Esophagus squamous epithelium (tissue), 5 donors: ENCODE measurements at places on chromosomes 1 and 21.

- no peak for DNase-seq
These were observed 2.4 kb downstream of the VPS13D start for GRCh38 chr1:12232221-12232620.

GRCh38 chr1:78559680-78560079, 60.6 kb upstream of the IFI44L start:
- DNase-seq = no peak

DNA sequence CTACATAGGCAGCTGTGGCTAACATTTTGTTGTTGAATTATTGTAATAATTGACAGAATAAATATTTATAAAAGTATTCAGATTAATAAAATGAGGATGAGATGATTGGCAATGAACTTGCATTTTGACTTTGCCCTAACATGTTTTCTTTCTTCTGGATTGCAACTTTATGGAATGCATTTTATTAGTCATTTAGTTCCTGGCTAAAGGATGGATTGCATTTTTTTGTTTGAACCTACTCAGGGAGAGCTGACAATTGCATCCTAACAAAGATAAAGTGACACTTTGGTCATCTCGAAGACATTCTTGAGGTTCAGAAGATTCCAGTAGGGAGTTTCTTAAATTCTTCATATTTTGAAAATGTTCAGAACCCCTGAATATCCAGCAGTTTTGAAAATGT, 37.5 kb downstream of the PGM1 start:
- DNase-seq = no peak

- no peak for DNase-seq
These were observed 64.2 kb downstream of the POFUT2 start for GRCh38 chr21:45223236-45224185.

- DNase-seq = no peak
These were observed 4.8 kb upstream of the HES5 start for GRCh38 chr1:2534687-2535441.

- no peak for DNase-seq
These were observed 27.1 kb downstream of the PTPRF start for GRCh38 chr1:43557744-43558245.

DNA sequence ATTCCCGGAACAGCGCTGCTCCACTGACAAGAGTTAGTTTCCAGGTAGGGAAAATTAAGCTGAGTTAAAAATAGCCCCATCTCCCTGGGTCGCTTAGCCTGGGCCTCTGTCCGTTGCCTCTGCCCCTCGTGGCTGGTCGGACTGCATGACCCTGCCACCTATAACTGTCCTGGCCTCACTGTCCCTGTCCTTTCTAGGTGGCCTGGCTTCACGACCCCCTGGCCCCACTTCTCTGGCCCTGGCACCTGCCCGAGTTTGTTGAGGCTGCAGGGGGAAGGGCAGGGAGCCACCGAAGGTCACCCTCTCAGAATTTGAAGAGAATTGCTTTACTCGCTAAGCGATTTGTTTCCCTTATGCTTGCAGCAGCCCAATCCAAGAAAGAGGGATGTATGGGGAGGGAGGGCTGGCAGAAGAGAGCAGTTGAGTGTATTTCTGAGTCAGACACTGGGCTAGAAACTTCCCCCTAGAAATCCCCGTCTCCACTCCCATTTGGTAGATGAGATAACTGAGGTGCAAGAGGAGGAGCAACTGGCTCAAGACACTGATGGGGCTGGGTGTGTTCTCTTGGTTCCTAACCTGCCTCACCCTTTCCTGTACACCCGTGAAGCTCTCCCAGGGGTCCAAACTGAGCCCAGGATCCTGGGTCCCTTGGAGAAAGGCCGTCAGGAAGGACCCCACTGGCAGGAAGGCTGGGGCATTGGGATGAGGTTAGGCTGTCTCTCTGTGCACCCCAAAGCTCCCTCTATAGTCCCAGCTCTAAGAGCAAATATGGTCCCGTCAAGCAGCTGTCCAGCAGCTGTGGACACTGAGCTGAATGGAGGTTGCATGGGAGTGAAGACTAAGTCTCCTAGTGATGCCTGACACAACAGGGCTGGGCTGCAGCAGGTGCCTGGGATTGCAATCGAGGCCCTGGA, 2.9 kb upstream of the EDN2 start:
- no peak for DNase-seq

GRCh38 chr1:41633764-41634163, 149.3 kb upstream of the EDN2 start:
- no peak for DNase-seq

- DNase-seq = no peak
These were observed 1.7 kb downstream of the PATJ start for GRCh38 chr1:61743716-61744580.

DNA sequence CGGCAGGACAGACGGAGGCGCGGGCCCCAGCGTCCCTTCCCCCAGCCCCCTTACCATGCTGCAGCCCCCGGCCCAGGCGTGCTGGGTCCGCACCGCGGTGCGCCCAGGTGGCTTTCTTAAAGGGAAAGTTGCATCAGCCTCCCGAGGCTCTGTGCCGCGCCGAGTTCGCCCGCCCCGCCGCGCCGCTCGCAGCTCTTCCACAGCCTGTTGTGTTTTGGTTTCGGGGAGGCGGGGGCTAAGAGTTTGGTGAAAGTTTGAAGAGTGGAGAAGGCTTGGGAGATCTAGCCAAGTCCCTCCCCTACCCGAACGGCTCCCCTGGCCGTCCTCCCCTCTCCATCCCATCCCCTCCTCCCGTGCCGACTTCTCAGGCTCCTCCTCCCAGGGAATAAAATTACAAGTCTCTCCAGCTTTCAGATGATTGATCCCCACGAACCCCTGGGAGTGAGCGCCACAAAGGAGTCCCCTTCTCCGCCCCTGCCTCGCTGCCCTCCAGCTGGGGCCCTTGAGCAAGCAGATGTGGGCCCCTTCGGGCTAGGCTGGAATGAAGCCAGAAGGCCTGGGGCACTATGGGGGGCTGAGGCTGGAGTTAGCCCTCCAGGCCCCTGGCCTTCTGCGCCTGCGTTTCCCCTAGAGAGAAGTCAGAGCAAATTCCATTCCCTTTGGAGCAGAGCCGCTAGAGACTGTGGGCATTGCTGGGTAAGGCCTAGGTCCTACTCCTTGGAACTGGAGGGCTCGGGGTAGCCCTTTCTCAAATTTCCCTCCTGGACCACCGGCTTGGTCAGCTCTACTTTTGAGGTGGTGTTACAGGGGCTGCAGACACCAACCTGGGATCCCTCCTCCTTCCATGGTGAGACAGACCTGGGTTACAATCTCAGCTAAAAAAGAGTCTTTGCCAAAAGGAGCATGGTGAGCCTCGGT, at the start of gene SLC6A9:
Gene SLC6A9 (minus strand): TSS at position 211 of the 918 bp plus-strand sequence. CDS start 7,185 bp downstream, outside the sequence.
- no peak for DNase-seq

DNA sequence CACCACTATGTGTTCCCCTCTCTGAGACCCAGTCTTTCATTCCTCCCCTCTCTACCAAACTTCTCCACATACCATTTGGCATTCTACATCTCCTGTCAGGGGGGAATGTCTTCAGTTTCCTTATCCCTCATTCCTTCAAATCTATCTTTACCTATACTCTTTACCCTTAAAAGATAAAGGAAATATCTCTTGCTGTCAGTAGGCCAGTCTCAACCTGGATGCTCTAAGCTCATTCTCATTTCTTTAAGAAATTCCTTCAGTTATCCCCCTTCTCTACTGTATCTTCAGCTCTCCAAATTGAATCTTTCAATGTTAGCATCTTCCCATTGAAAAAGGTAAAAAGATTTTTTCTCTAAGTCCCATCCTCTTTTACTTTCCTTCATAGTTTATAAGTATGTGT, 6.5 kb downstream of the RO60 start:
- DNase-seq = no peak

- no peak for DNase-seq
These were observed 1957.3 kb downstream of the NCAM2 start for GRCh38 chr21:22955559-22955958.

DNA sequence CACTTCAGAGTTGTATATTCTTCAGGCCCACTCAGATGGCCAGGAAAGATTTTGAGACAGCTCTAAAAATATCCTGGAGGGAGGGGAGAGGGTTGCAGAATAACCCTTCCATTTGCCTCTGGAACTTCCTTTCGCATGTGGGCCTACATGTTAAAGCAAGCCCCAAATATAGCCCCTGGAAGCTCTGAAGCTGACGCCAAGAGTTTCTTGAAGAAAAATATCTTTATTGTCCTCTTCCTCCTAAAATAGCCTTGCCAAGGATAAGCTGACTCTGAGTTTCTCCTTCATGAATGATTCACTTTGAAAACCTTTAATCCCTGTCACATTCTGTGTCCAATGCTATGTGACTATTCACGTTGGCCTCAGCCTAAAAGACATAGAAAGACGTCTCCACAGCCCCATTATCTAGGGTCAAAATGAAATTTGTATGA, 6.4 kb downstream of the C1orf116 start:
- DNase-seq = no peak

DNA sequence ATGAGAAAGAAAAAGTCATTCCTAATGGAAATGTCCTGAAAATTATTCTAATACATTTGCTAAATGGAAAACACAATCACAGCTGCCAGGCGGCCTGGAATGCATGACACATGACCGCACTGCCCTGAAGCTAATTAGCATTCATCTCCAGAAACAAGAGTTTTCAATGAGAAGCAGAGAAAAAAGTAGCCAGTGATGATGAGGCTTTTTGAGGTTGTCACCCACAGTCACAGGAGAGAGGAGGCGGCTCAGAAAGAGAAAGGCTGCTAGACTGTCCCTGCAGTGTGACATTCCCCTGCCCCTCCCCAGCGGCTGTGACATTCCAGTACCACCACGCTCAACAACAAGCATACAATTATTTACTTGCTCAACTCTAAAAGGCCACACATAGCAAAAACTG, 122.9 kb upstream of the KRTAP19-8 start:
- no peak for DNase-seq

DNA sequence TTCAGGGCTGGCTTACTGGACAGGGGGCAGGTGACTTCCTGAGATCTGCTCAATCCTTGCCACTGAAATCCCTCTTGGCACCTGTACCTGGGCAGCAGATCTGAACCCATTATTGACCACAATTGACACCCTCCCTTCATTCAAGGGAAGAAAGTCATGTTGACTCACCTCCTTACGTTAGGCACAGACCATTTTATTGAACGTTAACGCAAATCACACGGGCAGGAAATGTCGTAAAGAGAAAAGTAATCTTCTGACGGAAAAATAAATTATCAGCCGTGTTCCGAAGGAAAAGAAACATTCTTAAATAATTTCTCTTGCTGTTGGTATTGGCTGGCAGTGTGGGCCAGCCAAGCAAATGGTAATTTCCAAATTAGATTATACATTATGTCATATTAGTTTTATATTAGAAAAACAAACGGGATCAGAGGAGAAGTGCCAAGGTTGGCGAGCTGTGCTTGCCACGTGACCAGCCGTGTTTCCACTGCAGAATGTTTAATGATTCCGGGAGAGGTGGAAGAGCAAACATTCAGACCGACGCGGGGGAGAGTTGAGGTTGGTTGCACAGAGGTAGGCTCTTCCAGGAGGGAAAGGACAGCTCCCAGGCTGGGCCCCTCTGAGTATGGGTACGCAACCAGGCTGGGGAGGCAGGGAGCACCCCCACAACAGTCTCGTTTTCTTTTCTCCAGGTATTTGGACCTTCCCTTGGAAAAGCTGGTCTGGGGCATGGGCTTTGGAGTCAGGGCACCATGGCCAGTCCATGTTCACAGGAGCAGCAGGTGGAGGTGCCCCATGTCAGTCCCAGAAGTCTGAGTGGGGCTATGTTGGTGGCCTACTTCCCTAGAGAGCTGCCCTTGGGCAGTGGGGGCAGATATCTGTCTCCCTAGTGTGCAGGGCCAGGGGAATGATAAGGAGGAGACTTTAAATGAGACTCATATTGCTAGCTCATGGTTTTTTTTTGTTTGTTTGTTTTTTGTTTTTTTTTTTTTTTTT, 121.1 kb downstream of the FOXD2 start:
- no peak for DNase-seq

- DNase-seq = no peak
These were observed 447 bp downstream of the RUNX3 start for GRCh38 chr1:24929398-24930259.

- no peak for DNase-seq
These were observed 137.0 kb upstream of the AJAP1 start for GRCh38 chr1:4517186-4517954.

DNA sequence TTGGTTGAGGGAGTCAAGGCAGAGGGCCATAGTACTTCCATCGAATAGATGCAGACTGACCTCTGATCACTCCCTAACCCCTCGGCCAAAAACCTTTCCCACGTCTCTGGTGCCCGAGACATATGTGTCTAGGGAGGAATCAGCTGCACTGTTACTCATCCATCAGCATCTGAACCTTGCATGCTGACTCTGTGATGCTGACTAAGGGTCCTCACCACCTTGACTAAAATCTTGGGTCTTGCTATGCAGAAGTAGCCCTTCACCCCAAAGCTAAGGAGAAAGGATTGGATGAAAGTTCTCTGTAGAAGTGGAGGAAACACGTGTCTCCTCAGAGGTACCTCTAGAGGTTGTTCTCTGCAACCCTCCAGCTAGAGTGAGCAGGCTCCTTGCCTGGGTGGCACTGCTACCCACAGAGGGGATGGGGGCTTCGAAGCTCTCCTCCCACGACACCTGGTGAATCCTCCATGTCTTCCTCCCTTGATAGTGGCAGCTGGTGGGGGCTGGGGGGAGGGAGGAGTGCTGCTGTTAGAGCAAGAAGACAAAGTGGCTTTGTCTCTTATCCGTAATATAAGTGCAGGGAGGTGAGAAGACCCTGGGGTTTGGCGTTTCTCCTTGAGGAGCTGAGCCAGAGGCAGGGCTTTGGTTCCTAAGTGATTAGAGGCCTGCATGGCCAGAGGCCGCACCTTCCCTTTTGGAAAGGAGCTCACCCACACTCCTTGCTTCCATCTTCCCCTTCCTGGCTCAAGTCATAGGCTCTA, 45.1 kb downstream of the ATP2B4 start:
- DNase-seq = no peak

DNA sequence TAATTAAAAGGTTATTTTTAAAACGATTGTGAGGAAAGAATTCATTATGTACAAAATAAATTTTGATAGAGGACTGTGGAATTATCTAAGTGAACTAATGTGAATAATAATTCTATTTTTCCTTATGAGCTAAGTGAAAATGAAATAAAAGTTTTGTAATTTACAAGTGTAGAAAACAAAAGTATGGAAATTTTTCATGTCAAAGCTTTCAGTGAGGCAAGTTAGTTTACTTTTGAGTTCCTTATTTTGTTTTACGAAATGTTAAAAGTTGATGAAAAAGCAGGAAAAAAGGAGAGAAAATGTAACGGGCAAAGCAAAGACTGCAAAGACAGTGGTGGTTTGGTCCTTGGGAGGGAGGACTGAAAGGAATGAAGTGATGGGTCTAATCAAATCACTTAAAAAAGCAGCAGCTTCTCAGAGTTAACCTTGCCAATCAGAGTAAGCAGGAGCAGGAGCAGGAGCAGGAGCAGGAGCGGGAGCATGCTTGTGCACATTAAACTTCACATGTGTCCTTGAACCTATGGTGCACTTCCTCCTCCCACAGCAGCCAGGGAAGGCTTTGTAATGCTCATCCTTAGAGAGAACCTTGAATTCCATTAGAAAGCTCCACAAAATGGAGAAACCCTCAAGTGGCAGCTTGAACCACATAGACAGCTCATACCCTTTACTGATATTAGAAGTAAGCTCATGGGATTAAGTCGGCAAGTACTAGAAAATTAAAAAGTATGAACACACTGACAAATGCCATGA, 133.4 kb downstream of the LHX4 start:
- no peak for DNase-seq
